Aorta (tissue), 5 donors: ENCODE measurements at places on chromosomes 5 and 9. TPM values are rescaled to one million over a fixed set of nuclear protein-coding genes. Genes with fewer than 3 reads are reported as not detected.

GRCh38 chr5:132210944-132211343 is 16.7 kb downstream of the P4HA2 start:
- DNase-seq: no peak

LMBRD2 gene
- 9.8 TPM for total RNA-seq

GRCh38 chr9:87850391-87850790 is 32.3 kb upstream of the SPATA31E1 start:
- DNase-seq: peak; percentile 38

- DNase-seq: no peak
These were observed 122.8 kb upstream of the STC2 start for GRCh38 chr5:173451031-173451430.

GOLM1 gene
- total RNA-seq: 29.4 TPM

PCDH12 gene
- 10.3 TPM for total RNA-seq

DNA sequence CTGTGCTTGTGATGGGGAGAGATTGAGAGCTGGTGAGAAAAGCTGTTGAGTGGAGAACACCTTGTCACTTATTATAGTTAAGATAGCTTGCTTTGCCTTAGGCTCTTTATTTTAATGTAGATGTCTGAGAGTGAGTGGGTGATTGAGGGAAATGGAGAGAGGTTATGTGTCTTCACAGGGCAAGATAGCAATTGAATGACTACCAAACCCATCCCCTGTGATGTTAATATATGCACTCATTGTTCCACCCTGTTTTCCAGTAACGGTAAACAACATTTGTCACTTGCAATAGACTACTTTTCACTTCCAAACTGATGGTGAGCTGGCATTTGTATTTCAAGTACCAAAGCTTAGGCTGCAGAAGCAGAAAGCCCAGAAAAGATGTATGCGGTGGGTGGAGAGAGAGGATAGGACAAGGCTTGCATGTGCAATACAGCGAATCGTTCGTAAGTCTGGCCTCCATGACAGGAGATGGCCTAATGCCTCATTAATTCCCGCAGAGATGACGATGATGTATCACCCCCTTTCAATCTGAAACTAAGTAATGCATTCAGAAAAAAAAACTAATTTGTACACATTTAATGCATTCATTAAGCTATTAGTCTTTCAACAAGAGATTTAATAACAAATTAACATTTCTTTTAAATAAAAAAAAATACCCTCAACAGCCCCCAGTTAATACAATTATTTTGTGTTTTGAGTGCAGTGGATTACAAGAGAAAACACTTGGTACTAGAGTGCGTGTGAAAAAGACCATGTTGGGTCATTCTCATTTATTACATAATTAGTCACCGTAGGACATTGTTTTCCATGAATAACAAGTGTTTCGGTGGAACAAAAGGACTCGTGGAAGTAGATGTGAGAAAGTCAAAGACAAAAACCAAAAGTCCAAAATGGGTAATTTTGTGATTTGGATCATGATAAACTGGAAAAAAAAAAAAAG is 699.0 kb downstream of the BRINP1 start:
- no peak for DNase-seq

GRCh38 chr9:91042541-91042940 is 240.9 kb downstream of the SYK start:
- DNase-seq: no peak

ITGA1 gene
- 132 TPM for total RNA-seq

DNA sequence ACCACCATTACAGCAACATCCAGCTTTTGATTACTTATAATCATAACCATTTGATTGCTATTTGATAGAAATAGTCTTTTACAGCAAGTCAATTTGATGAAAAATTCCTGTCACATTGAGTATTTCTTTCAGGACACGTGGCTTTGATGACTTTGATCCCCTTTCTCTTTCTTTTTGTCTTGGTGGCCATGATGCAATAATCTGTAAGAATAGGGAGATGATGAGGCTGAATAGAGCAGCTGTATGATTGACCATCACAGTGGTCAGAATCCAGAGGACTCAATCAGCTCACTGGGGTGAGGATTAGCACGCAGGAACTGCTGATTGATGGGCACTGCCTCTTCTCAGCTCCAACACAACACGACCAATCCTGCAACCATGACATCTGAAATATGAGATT is 262.7 kb downstream of the PARP8 start:
- DNase-seq: no peak
